ENCODE measurements at places on chromosomes 5 and 9. TPM values are rescaled to one million over a fixed set of nuclear protein-coding genes. Genes with fewer than 3 reads are reported as not detected.

- DNase-seq, result no peak
Observed at GRCh38 chr5:80151890-80152289, 104.0 kb downstream of the SERINC5 start.

DNA sequence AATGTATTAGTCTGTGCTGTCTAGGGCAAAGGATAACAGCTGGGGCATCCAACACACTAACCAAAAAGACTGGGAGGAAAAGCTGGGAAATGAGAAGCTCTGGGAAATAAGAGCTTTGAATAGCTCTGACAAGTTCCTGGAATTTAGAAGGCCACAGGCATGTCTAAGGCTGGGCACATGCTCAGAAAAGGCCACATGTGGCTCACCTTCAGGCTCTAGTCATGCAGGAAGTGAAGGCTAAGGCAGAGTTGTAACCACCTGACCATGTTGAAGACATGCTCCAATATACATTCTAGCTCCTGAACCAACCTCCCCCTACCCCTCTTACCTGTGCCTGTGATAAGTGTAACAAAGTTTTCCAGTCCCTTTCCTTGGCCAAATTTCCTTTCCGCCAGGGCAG lies 31.7 kb downstream of the CLTA start:
- no peak for DNase-seq

DNA sequence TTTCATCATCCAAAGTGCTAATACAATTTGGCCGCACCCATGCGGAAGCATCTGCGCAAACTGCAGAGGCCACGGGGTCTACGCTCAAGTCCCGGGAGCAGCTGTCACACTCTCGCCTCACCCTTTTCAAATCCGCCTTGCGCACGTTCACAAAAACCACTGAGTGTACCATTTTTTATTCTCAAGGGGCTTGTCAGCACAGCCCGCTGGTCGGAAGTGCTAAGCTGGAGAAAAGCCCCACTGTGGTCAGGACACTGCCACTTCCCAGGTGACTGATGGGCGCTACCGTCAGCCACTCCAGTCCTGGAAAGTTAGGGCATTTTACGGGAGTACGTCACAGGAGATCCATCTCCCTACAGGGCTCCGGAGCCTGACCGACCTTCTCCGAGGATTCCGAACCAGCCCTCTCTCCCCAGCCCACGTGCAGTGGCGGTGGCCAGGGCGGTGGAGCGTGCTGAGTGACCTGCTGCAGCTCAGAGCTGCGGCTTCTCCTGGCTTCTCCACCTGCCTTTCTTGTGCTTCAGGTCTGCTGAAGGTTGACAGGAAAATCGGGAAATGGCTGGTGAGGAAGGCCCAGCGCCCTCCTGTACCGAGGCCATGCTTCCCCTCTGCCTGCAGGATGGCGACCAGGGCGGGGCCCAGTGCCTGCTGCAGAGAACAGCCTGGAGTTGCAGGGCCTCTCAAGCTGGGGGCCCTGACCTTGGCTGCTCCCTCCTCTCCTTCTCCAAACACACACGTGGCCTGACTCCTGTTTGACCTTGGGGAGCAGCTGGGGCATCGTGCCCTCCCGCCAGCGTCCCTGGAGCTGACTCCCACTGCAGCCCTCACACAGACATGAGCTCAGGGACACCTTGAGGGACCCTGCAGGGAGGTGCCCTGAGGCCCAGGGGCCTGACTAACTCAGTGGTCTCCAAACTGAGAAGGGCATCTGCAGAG lies 14.3 kb downstream of the RASGEF1C start:
- no peak for DNase-seq

- peak; percentile 9 for DNase-seq
Observed at GRCh38 chr9:16653491-16654399, 216.7 kb downstream of the BNC2 start.

DNA sequence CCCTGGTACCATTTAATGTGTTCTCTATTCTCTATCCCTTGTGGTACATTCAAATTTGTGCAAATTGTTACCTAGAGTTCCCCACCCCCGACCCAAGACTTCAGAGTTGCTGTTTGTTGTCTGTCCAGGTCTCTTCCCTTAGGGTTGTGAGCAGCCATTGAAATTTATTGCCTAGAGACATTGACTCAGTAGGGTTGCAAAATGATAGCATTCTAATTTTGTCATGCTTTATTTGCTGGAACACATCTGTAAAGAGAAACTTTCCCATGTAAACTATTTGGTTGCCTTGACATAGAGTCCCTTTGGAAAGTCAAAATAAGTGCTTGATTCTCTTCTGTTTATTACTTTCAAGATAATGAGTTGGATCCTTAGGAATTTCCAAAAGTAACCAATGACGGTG lies 91.7 kb upstream of the KLF9 start:
- no peak for DNase-seq

DNA sequence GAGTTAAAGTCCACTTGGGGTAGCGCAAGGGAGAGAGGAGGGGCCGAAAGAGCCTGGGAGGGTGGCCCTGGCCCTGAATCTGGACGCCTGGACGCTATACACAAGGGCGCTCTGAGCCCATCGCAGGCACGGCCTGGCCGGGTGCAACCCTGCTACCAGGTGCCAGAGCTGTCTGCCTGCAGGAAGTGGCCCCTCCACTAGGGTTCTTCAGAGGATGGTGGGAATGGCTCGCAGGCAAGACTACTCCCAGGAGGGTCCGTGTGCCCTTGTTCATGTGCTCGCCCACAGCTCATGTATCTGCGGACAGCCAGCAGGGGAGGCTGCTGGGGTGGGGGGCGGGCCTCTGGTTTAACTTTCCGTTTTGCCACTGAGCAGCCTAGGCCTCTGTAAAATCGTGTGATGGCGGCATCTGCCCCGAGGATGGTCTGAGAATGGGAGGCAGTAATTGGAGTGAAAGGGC lies 1.4 kb upstream of the NKD2 start:
- DNase-seq, result no peak

GRCh38 chr9:134598884-134599245 lies 42.7 kb upstream of the COL5A1 start:
- DNase-seq, result no peak

DNA sequence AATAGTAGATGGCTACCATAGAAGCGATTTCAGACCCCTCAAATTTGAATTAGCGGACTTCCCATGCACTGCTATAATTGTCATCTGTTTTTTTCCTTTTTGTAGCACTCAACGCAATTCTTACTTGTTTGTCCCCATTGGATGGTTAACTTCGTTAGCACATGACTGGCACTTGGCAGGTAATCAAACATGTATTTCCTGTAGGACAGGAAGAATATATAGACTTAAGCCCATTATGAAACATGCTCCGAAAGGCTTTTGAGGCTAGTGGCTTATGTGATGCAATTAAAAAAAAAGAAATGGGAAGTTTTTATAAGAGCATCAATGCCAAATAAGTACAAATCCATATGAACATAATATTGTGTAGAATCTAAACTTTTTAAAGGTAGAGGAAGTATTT lies 301.2 kb downstream of the PSAT1 start:
- no peak for DNase-seq

DNA sequence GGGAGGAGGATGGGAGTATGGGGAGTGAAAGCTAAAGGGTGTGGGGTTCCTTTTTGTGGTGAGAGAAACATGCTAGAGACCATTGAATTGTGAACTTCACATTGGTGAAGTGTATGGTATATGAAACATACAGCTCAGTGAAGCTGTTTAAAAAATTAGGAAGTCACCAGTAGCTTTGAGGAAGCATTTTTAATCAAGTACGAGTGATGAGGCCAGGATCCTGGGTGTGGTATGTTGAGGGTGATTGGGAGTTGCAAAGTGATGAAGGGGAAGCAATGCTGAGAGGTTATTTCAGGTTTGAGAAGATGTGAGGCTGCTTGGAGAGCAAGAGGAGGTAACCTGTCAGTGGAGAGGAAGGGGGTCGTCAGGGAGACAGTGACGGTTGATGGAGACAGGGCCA lies 22.7 kb upstream of the CLK4 start:
- DNase-seq, result no peak

GRCh38 chr5:90518661-90519060 lies 10.7 kb downstream of the LYSMD3 start:
- DNase-seq, result no peak

DNA sequence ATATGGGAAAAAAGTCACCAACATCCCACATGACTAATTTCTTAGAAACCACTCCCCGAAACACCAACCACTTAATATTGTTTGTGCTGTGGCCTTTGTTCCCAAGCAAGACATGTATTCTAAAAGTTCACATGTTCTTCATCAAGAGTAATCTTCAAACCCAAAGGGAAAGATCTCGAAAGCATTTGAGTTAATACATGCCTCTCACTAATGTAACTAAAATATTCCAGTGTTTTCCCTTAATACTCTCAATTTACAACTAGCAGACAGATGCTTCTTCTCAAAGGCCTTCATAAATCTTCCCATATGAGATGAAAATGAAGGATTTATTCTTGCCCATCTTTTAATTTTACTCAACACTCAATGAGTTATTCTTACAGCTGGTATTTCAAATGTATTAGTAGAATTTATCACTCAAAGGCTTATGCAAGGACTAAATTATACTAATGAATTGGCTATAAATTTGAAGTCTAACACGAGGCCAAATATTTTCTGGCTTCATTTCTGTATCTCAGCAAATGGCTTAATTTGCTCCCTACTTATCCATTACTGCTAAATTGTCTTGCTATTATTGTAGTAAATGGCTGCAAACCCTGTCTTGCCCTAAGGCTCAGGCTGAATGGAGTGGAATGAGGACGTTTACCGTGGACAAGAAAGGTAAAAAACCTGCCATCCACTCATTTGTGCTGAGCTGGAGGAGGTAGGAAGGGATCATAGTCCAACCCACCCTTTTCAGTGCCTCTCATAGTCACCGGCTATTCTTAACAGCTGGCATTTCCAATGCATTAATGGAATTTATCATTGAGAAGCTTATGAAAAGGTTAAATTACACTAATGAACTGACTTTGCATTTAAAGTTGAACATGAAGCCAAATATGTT lies 474.4 kb downstream of the RASEF start:
- no peak for DNase-seq

DNA sequence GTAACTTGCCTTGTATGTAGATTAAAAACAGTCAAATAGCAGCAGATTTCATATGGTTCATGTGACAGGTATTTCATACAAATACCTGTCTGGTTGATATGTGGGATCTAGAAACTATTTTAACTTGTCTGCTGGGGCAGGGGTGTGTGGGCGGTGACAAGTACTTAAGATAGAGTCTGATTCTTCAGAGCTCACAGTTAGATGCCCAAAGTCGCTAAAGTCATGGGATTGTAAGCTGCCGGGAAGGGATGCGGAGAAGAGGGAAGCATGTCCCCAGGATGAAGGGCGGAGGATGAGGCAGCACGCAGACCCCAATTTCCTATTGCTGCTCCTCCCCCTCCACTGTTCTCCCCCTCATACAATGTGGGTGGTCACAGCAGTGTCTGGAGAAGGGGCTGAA lies 13.3 kb downstream of the ANXA6 start:
- DNase-seq, result no peak

DNA sequence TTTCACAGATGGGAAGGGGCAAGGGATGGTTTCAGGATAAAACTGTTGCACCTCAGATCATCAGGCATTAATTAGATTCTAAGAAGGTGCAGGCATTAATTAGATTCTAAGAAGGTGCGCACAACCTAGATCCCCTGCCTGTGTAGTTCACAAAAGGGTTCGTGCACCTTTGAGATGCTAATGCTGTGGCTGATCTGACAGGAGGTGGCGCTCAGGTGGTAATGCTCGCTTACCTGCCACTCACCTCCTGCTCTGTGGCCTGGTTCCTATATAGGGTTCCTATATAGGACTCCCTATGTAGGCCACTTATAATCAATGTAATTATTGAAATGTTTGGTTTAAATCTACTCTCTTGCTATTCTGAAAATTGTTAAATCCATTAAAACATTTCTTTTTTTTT lies 171.0 kb downstream of the MSX2 start:
- no peak for DNase-seq

CCNO gene
- 0.93 TPM for total RNA-seq

CRB2 gene
- 18.5 TPM for total RNA-seq

ALDH1A1 gene
- total RNA-seq, result not detected

HSD17B3 gene
- not detected for total RNA-seq

Data from neural progenitor cell (in vitro differentiated cells).